ENCODE measurements at places on chromosomes 2 and 18.
A peak's percentile ranks its signal among the peaks of the same experiment; 100 is the strongest.

GRCh38 chr2:58042486-58042970, 4.1 kb upstream of the VRK2 start:
- DNase-seq, result peak; percentile 14

GRCh38 chr2:221205103-221205673, 366.9 kb downstream of the EPHA4 start:
- DNase-seq, result no peak

- no peak for DNase-seq
These were observed 461.3 kb upstream of the FANCL start for GRCh38 chr2:58702302-58702885.

DNA sequence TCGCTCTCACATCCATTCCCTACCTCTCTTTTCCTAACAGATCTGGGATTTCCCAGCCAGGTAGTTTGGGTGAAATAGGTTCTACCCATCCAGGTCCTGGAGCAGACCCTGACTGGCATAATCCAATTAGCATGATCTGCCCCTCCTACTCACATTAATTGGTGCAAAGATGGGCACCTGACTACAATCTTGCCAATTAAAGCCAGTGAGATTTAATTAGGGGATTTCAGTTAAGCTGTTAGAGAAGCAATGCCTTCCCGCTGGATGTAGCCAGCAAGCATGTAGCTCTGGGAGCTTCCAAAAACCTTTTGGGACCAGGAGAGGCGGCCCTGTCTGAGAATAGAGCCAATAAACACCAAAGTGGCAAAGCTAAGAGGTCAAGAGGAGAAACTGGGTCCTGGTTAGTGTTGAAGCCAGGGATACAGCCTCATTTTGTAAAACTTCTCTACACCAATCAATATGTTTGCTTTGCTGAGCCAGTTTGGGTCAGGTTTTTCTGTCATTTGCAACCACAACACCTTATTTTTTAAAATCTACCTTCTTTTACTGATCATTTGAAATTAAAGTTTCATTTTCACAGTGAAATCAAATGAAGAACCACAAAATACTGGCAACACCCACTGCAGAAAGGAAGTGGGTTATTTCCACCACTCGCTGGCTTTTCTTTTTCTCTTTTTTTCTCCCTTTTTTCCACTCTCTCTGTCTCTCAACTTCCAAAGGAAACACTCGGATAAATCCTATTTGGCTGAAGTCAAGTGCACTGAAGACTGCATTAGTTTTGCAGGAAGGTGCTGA, 3.2 kb upstream of the TTC39C start:
- no peak for DNase-seq

- DNase-seq, result no peak
These were observed 713 bp downstream of the ATOH8 start for GRCh38 chr2:85754313-85755095.

DNA sequence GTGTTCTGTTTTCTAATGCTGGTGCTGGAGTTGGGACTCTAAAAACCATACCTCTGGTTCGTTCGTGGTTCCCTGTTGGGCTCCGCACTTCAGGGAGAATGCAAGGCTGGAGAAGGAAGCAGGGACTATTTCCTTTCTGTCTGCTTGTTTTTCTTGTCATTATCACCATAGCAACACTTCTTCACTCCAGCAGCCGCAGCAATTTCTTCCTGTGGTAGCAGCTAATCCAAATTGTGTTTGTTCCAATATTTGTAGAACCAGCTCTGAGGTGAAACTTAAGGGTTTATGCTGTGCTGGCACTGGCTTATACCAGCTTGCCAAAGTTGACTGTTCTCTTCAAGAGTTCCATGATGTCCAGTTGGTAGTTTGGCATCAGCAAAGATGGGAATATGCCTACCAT, 301.4 kb upstream of the SYT4 start:
- DNase-seq, result no peak

- DNase-seq, result no peak
These were observed 25.5 kb downstream of the CYRIA start for GRCh38 chr2:16640001-16640700.

DNA sequence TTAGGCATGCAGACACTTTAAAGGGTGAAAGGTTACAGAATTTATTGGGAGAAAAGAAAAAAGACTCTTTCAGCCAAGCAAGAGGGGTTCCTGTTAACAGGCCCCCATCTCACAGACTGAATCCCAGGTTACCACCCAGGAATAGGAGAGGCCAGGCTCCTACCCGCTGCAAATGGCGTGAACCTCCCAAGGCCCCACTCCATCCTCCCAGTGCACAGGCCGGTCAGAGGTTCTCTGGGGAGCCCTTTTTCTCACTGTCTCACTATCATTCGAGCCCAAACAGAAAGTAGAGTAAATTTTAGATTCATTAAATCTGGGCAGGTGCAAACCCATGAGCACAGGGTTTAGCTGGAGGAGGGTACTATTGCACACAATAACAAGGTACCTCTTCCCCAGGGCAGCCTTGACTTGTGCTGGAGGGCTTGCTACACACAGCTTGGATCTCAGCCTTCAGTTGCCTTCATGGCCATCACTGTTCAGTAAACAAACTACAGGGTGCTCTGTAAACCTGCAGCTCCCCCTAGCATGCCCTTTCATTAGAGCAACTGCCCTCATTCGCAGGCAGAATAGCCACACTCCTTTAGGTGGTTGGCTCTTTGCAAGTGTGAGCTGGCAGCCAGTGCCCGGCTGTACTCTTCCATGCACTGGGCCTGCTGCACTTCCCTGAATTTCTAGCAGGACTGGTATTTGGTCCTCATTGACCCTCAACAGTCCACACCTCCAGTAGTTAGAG, 7.3 kb upstream of the PLEK start:
- no peak for DNase-seq

GRCh38 chr18:6521803-6522418, 107.2 kb upstream of the L3MBTL4 start:
- no peak for DNase-seq

DNA sequence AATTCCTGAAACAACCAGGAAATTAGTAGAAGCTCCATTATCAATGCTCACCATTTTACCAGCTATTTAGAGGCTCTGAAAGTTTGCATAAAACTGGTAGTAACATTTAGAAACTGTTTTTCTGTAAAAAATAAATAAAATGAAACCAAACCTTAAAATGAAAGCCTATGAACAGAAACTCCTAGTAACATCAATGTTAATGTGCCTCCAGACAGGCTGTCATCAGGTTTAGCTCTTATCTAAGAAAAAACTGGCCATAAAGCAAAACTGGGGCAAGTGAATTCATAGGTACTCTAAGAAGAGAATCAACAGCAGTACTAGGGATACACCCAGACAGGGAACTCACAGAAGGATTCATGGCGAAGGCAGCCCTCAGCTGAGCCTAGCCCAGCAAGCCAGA, 8.0 kb downstream of the E2F6 start:
- no peak for DNase-seq

GRCh38 chr2:161096336-161096735, 63.9 kb upstream of the TANK start:
- DNase-seq, result no peak

DNA sequence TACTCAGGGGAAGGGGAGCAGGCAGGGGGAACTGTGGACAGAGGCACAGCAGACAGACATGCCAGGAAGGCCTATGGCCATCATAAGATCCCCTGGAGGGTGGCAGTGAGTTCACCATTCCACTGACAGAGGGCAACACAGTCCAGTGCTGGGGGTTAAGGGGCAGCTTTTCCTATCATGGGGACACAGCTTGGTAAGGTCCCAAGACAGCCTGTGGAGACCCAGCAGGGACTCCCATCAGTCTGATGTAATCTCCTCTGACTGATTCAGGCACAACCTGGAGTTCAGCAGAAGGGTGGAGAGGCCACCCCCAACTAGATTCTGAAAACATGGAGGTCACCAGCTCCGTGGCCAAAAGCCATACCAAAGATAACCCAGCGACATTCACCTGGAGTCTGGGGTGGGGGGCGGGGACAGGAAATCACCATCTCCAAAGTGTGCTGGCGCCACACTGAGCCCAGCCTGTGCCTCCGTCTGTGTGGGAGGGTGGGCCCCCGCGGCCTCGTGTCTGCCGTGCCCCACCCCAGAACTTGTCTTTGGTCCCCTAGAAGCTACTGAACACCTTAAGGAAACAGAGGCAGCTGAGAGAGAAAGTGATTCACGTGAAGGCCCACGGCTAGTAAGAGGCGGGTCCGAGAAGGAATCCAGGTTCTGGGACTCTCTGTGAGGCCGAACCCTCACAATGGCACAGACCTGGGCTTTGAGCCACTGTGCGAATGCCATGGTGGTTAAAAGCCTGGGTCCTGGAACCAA, 28.6 kb downstream of the DNMT3A start:
- no peak for DNase-seq

DNA sequence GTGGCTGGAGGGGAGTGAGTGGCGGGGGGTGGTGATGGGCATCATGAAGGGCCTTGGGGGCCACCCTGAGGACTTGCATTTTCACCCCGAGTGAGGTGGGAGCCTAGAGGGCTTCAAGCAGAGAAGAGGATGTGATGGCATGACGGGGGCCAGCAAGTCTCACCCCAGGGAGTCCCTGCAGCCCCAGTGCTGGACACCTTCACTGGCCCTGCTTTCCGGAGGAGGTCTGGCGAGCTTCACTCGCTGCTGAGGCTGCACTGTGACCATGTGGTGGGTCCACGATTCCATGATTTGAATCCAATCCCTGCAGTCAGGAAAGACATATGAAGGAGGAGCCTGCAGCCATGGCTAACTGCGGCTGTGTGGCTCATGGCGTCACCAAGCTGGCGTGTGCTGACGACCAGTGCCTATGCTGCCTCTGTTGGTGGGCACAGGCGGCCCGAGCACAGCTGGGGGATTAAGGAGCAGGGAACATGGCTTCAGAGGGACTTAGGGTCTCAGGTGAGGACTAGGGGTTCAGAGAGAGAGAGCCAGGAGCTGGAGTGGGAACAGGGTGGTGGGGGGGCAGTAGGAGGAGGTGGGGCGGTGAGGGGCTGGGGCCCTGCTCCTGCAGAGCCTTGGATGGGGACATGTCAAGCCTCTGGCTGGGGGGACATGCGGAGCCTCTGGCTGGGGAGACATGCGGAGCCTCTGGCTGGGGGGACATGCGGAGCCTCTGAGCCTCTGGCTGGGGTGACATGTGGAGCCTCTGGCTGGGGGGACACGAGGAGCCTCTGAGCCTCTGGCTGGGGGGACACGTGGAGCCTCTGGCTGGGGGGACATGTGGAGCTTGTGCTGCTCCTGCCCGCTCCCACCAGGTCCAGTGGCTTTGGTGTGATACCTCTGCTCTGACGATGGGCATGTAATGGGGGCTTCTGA, 3.6 kb downstream of the ZAP70 start:
- no peak for DNase-seq

DNA sequence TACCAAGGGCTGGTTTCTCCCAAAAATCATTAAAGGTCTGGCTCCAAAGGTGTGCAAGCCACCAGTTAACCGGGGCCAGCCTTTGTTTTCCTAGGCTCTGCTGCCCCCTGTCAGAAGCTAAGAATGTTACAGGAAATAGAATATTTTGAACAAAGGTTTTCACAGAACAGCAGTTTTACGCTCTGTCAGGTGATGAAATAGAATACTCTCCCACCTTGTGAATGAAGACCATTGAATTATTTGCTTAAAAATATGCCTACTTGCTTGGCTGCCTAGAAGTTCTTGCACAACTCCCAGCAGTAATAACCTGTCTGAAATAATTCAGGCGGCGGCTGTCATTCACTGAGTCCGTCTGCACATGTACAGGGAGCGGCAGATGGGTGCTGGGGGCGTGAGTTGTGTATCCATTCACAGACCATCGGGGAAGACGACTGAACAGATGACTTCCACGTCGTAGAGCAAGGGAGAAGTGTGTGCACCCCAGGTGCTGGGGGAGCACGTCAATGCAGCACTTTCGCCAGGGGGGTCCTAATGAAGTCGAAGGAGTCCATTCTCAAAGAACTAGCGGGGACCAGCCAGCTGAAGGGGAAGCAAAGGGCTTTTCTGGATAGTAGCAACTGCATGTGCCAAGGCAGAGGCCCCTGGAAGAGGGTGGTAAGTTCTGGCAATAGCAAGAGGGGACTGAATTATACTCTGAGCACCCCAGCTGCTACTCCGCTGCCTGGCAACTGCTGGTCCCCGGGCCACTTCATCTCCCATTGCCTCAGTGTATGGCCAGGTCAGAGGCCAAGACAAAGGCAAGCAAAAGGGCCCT, 56.1 kb downstream of the SF3B1 start:
- DNase-seq, result no peak

- no peak for DNase-seq
These were observed 74.2 kb downstream of the VIT start for GRCh38 chr2:36770542-36771287.

DNA sequence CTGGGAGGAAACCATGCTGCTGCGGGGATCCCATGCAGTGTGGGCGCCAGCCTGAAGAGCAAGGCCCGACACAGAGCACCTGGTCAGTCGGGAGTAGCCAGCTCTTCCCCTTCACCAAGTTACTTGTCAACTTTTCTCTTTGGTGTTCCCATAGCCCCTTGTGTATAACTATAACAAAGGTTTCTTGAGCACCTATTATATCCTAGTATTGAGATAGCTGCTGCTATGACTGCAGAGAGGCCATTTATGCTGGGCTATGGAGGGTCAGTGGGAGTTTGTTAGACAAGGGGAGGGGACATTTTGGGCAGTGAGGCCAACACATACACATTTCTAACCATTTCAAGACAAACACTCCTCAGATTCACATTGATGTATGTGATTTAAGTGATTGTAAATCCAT, 10.8 kb downstream of the HK2 start:
- DNase-seq, result no peak

DNA sequence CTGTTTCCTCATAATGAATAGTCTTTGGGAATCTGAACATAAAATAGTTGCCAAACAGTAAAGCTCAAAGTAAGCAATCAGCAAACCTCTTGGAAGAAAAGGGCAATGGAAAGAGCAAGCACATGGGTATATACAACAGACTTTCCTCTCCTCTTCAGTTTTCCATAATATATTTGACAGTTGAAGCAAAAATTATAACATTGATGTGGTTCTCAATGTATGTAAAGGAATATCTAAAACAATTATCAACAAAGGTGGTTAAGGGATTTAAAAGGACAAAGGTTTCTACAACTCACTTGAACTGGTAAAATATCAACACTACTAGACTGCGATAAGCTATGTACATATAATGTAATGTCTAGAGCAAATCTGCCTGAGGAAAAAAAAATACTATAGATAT, 168.6 kb upstream of the SMAD7 start:
- DNase-seq, result no peak

DNA sequence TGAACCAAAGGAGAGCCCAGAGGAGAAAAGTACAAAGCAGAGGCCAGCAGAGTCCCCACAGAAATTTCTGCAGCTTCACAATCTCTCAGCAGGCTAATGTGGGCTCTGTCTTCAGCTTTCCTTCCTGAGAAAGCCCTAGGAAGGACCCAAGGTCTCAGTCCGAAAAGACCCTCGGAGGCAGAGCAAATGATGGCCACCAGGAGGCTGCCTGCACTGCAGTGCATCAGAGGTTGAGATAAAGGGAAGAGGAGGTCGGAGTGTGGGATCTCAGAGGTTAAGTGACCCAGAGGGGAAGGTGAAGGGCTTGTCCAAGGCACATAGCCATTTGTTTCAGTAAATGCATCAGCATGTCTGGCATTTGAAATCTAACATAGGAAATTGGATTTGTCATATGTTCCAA, 299.1 kb upstream of the SLC14A2 start:
- no peak for DNase-seq

GRCh38 chr2:149017116-149017985, 21.1 kb upstream of the LYPD6B start:
- peak; percentile 57 for DNase-seq

- DNase-seq, result no peak
These were observed 1.6 kb downstream of the EPC2 start for GRCh38 chr2:148646231-148646559.

Data from SK-N-MC (cell line).